ENCODE measurements at places on chromosomes 12 and 14.
A peak's percentile ranks its signal among the peaks of the same experiment; 100 is the strongest.

DNA sequence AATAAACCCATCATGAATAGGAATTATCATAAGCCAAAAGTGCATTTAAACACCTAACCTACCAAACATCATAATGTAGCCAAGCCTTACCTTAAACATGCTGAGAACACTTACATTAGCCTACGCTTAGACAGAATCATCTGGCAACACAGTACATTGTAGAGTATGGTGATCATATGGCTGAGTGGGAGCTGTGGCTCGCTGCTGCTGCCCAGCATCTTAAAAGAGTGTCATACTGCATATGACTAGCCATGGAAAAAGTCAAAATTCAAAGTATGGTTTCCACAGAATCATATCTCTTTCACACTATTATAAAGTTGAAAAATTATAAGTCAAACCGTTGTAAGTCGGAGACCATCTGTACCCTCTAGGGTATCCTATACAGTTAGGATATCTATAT lies 32.0 kb upstream of the PRPF39 start:
- no peak for DNase-seq

DNA sequence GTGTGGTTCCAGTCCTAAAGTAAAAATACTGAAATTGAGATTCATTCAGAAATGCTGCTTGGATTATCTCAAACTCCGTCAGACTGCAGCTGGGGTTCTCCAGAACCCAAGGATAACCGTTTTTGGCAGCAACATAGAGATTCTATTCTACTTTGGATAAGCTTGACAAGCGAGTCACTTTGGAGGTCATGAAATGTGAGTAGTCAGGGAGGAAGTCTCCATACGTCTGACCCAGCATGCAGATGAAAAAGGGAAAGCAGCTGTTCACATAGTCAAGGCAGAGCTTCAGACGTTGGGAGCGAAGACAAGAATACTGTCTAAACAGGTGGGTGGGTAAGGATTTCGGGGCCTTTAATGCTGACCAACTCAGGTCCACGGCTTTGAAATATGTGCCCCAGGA lies 14.9 kb upstream of the HSP90B1 start:
- DNase-seq: no peak

DNA sequence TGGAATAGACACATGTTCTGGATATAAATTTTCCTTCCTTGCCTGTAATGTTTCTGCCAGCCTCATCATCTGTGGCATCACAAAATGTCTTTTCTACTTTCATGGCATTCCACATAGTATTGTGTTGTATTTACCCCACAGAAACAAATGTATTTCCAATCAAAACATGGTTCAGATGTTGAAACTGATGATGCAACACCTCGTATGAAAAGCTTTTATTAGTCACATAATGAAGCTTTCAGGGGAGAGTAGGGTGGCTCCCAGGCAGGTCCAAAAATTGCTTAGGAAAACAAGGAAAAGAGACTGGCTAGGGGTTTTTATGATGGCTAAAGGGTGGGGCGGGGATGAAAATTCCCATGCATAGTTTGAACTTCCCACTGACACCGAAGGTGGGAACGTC lies 29.1 kb upstream of the ZNF641 start:
- no peak for DNase-seq

GRCh38 chr12:3730111-3730510 lies 22.8 kb downstream of the CRACR2A start:
- DNase-seq: no peak

GRCh38 chr12:104219908-104220404 lies 4.4 kb downstream of the TXNRD1 start:
- DNase-seq: no peak

GRCh38 chr12:45615268-45615667 lies 114.2 kb upstream of the ARID2 start:
- no peak for DNase-seq

GRCh38 chr12:76312315-76312714 lies 35.9 kb downstream of the BBS10 start:
- no peak for DNase-seq

GRCh38 chr14:34522496-34522895 lies 17.0 kb downstream of the EAPP start:
- DNase-seq: no peak

DNA sequence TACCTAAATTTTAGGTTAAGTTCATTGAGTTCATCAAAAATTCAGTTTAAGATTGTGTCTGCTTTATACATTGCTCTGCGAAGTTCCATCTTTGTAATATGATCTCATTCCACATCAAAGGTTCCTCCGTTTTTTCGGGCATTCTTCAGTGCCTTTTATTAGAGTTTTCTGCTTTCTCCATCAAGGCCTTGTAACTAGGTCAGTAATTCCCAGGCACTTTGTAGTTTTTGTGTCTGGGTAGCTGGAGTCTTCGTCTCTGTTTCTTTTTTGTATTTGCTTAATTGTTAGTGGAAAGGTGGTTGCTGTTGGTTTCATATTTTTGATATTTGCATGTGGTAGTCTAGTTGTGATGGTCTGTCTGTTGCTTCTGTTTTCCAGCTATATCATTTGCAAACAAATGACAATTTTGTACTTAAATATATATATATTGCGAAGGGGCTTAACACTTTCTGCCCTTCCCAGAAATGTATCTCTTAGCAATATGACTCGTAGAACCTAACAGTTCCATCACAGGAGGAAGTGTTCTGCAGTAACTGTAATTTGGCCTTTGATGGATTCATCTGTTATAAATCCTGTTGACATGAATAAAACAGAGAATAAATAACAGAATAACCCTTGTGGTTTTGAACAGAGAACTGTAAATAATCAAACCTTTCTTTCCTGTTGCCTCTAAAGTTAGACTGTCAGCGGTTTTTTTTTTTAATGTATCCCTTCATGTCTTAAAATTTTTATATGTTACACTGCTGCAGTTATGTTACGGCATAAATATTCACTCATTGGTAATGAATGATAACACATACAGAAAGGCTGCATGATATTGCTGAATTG lies 88.4 kb upstream of the DYNC1H1 start:
- no peak for DNase-seq

DNA sequence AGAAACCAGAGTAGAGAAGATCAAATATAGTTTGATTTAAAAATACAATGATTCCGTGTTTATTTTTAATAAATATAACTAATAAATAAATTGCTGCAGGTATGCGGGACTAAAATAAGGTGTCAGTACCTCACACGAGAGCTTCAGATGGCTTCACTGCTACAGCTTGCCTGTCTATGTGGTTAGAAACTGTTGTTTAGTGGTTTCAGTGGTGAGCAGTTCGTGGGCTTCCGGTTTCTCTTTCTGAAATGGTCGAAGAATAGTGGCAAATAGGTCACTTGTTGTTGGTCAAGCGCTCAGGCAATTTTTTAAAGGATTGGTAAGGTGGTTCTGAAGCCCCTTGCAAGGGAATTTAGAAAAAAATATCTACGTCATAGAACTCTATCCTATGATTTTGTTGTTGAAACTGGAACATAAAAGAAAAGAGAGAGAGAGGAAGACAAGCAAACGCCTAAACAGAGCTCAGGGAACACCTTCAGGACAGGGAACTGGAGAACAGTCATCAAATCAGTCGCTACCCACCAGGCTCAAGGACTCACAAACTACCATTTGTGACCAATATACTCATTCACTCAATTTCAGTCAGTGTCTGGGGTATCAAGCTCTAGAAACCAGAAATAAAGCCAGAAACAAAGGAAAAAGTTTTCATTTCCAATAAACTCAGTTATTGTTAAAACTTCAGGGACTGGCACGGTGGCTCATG lies 31.3 kb downstream of the GABARAPL1 start:
- no peak for DNase-seq

DNA sequence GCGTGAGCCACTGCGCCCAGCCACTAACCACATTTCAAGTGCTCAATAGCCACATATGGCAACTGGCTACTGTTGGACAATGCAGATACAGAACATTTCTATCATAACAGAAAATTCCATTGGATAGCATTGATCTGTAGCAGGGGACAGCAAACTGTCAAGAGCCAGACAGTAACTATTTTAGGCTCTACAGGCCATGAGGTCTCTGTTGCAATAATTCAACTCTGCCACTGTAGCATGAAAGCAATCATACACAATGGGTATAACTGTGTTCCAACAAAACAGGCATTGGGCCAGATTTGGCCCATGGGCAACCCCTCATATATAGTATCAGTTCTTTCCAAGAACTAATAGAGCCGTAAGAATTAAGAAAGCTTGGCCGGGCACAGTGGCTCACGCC lies 8.0 kb downstream of the CSRNP2 start:
- no peak for DNase-seq

DNA sequence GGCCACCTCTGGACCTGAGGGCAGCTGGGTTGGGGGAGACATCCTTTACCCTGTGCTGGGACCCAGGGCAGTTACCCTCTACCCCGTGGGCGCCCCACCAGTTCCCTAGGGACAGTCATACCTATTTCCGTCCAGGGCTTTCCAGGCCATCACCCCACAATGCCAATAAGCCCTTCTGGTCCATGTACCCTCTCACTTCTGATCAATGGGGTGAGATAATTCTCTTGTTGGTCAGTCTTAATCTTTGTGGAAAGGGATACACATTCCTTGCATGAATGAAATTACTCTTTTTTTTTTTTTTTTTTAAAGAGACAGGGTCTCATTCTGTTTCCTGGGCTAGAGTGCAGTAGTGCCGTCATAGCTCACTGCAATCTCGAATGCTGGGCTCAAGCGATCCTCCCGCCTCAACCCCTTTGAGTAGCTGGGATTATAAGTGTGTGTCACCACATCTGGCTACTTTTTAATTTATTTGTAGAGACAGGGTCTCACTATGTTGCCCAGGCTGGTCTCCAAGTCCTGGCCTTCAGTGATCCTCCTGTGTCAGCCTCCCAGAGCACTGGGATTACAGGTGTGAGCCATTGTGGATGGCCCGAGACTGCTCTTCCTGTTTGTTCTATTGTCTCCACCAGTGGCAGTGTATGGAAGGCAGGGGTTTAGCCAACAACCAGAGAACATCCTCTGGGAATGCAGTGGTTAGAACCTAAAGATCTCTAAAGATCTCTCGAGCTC lies 46.3 kb upstream of the STON2 start:
- DNase-seq: peak; percentile 38

DNA sequence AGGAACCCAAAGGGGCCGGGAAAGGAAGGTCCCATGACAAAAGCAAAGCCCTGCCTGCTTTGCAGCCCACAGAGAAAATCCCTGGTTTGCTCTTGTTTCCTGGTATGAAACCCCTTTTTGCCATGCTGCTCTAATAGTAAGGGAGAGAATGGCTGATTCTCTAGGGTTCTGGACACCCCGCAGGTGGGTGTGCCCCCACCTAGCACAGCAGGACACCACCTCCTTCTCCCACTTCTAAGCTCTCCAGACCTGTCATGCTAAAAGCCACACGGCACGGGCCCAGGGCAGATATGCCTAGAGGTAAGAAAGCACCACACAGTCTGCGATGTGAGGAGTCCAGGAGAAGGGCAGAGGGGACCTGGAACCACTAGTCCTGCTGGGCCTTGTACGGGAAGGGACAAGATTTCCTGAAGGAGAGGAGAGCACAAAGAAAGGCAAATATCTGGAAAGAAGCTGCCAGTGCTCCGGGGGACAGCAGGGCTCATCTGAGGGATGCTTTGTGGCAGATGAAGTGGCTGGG lies 113.3 kb downstream of the BCL11B start:
- no peak for DNase-seq

GRCh38 chr12:93079271-93079670 lies 150.2 kb upstream of the EEA1 start:
- DNase-seq: no peak

- no peak for DNase-seq
Measured at GRCh38 chr12:9156119-9156518, 40.4 kb upstream of the A2M start.

DNA sequence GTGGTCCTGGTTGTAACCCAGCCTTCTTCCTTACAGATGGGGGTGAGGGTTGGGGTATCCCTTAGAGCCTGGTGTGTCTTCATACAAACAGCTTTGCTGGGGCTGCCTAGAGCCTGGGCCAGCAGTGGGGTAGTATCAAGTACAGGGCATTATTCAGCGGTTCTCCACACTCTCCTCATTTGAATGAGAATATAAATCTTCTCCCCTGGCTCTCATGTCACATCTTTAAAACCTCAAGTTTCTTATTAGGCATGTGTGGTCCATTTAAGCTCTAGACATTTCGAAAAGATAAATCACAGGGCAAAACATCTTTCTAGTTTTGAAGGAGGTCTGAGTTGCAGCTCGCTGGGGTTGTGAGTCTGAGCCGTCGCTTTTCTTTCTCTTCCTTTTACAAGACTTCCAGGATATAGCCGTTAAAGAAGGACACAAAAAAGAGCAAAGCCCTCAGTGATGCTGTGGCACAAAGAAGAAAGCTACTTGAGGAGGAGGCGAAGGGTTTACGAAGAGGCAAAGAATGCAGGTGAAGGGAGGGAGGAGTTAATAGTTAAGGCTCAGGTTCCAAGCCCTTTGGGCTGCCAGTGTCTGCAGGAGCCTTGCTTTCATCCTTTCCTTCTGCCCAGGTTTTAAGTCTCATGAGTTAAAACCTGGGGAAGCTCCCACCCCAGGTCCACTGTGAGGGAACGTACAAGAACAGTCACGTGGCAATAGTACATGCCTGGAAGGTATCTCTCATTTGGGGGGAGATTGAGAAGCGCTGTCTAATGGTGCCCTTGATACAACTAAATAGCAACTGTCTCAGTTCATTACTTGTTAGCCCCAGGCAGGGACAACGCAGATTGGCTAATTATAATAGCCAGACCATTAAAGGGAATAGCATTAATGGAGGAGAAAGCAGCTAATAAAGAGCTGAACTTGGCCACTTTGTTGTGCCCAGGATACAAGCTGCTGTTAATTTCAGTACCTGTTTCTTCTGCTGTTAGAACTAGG lies 94.2 kb downstream of the ETV6 start:
- DNase-seq: no peak

DNA sequence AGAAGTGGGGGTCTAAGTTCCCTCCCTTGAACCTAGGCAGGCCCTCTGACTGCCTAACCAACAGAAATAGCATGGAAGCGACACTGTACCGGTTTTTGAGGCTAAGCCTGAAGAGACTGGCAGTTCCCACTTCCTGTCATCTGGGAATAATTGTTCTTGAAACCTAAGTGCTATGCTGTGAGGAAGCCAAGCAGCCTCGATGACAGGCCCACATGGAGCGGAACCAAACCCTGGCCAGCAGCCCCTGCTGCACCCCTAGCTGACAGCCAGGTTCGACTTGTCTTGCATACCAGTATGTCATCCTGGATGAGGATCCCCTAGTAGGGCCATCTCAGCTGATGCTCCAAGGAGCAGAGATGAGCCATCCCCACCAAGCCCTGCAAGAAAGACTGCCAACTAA lies 6.4 kb upstream of the GPR68 start:
- DNase-seq: no peak

DNA sequence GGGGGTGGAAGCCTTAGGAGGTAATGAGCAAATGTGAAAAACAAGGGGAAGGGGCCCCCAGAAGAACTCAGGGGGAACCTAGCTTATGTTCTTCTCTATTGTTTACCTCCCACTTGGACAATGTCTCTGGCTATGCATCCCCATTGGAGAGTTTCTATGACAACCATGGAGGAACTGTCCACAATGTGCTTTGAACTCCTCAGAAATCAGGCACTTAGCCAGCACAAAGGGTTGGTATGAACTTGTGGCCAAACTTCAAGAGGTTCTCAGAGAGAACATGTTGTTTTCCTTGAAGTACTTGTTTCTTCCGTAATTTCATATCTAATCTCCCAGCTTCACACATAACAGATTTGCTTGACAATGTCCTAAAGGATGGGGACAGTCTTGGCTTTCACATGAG lies 202.8 kb upstream of the PELI2 start:
- DNase-seq: peak; percentile 32
